Muscle of leg (tissue), 16 donors: ENCODE measurements at places on chromosomes 5 and 9.

DNA sequence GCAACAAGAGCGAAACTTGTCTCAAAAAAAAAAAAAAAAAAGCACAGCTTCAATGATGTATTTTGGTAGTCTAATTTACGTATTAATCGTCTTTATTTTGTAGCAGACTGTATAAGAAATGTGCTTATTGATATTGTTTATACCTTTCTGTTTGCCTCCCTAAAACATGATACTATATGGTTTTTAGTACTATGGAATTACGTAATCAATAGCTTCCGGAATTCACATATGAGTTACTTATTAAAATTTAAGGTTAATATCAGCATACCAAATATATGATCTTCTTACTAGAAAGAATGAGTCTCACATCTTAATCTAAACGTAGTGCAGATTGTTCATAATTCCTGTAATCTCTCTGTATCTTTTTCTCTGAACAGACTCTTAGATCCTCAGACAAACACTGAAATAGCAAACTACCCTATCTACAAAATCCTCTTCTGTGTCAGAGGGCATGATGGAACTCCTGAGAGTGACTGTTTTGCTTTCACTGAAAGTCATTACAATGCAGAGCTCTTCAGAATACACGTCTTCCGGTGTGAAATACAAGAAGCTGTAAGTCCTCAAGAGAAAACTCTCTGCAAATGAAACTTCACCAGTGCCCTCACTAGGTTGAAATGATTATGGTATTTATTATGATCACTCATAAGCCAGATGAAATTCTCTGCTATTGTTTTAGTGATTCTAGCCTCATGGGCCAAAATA is 44.4 kb upstream of the GPR21 start:
- DNase-seq = no peak

GRCh38 chr9:98972716-98973115 is 29.0 kb downstream of the COL15A1 start:
- DNase-seq = no peak

- peak; percentile 67 for DNase-seq
Measured at GRCh38 chr9:33813712-33814641, 3.0 kb upstream of the UBE2R2 start.

GRCh38 chr5:65730910-65731309 is 8.9 kb downstream of the NLN start:
- peak; percentile 14 for DNase-seq

DNA sequence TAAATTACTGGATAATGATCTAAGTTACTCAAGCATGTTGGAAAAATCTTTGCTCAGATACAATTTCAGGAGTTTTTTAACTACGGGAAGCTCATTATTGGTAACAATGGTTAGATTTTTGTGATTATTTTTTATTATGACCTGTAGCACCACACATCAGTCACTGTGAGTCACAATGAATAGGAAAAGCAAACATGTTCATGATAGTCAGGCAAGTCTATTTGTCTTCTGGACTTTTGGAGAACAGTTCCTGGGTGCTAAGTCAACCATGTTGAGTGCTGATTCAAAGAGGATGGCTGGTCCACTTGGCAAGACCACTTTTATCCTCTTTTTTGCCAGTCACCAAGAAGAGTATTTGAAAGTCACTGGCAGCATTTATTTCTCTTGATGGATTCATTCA is 403.2 kb downstream of the KIF4B start:
- no peak for DNase-seq

- peak; percentile 77 for DNase-seq
Measured at GRCh38 chr5:156481741-156482140, 154.8 kb downstream of the SGCD start.

GRCh38 chr5:88172847-88173758 is 95.5 kb downstream of the TMEM161B start:
- no peak for DNase-seq

GRCh38 chr5:181105391-181106025 is 25.5 kb downstream of the OR2V1 start:
- DNase-seq = no peak

GRCh38 chr5:71946343-71947030 is 160.8 kb upstream of the MAP1B start:
- no peak for DNase-seq

DNA sequence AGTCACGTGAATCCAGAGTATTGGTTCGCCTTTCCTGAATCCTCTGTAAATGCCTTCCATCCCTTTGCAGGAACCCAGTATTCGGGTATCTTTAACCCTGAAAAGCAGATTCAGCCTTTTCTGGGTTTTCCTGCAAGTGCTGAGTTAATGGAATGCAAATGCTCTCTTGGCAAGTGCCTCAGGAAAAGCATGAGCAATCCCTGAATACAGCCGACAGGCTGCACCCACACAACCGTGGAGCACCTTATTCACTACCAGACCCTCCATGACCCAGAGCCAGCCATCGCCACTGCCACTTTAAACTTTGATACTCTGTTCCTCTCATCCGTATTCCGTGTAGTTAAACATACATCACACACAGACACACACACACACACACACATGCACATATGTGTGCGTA is 54.4 kb downstream of the ZNF622 start:
- no peak for DNase-seq

DNA sequence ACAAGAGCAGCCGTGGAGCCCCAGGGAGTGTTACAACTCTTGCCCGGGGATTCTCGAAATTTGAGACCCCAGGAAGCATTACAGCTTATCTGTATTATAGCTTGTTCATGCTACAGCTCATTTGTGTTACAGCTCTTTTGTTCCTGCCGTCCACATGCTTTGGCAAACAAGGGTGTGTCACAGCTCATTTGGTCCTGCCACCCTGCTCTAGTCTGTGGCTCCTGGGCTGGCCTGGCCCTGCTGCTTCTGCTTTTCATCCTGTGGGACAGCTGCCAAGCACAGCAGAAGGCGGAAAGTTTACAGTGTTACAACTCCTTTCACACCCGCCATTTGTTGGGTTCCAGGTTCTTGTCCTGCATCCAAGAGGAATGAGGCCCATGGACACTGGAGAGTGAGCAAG is 685.0 kb downstream of the SLCO4C1 start:
- DNase-seq = no peak

DNA sequence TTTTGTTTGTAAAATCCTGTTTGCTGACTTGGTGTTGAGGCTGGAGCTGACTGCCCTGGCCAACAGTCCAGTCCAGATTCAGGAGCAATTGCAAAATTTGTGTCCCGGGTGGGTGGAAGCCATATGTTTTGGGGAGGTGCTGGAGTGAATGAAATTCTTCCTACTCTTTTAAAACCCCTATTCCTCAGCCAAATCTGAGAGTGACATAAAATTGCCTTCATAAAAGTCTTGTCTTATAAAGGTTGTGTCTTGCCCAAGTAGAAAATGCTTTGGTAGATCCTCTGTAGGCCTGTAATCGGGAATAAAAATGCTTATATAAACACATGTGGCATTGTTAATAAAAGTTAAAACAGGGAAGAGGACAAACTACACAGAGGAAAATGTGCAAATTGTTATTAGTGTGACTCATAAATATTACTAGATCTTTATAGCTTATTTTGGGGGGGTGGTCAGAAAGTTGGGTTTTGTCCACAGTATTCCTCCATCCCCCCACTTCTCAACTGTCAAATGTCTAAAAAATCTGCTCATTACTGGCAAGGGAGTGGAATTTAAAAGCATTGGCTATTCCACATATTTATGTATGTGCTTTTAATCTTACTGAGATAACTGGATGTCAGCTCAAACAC is 45.6 kb downstream of the NNT start:
- peak; percentile 76 for DNase-seq

DNA sequence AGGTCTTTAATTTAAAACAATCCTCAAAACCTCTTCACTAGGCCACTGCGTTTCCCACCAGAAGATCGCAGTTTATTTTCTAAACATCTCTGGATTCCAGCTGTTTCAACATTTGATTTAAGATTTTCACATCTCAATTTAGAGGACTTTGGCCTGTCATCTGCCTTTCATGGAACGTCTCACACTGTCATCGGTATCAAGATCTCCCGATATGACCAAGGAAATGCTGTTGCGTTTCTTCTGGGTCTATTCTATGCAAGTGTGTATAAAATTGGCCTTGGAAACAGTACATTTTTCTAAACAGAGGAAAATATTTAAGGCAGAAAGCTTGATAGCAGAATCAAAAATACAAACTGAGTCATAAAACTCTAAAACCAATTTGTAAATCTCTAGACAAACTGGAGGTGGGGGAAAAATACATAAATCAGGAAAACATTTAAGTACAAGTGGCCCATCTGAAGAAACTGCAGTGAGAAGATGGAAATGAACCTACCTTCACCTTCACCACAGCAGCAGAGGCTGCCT is 53.6 kb upstream of the SIMC1 start:
- no peak for DNase-seq

DNA sequence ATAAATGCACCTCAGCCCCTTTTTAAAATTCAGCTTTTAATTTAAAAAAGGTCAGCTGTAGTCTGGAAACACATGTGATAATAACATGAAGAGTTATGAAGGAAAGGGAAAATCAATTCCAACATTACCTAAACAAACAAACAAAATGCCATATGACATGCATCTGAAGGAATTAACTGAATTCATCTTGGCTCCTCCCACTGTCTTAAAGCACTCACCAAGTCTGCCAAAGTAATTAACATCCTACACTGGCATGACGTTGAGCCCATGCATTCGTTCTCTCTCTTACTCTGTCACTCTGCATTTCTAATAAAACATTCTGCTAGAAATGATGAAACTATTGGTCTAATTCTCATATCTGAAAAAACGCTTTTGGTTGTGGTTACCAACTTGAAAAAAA is 37.7 kb downstream of the TSSK1B start:
- DNase-seq = no peak

DNA sequence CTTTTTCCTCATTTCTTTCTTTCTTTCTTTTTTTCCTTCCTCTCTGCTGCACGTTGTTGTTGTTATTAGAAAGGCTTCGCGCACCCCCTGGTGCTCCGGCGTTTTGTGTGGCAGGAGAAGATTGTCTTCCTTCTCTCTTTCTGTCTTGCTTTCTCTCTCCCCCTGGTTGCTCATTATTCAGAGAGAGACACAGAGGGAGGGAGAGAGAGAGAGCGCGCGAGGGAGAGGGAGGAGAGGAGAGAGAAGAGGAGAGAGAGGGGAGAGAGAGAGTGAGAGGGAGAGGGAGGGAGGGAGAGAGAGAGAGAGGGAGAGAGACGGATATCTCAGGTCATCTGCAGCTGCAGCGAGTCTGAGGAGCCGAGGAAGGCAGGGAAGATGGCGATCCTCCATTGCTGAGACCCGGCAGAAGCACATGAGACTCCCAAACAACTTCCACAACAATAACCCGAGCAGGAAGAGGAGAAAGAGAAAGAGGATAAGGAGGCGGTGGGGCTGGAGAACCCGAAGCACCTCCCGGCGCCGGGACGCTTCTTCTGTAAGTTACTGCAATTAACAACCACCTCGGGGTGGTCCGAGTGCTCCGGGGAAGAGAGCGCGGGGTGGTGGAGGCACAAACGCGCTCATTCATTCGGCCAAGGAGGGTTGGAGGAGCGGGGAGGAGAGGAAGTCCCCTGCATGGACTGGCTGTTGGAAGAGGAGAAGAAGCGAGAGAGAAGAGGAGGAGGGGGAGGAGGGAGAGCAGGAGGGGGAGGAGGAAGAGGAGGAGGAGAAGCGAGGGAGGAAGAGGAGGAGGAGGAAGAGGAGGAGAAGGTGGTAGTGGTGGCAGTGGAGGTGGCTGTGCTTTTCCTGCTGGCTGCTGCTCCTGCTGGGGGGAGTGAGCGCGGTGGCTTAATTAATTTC is at the start of gene ZNF462:
TSS of gene ZNF462 (plus strand) at position 346 of the 900 bp plus-strand sequence. CDS start 60,218 bp downstream, outside the sequence.
- DNase-seq = peak; percentile 96

GRCh38 chr9:117757561-117758190 is 53.5 kb downstream of the TLR4 start:
- DNase-seq = peak; percentile 42

GRCh38 chr9:19151425-19152159 is 24.3 kb upstream of the PLIN2 start:
- no peak for DNase-seq

- peak; percentile 90 for DNase-seq
Measured at GRCh38 chr5:56460681-56461191, 227.6 kb upstream of the ANKRD55 start.

DNA sequence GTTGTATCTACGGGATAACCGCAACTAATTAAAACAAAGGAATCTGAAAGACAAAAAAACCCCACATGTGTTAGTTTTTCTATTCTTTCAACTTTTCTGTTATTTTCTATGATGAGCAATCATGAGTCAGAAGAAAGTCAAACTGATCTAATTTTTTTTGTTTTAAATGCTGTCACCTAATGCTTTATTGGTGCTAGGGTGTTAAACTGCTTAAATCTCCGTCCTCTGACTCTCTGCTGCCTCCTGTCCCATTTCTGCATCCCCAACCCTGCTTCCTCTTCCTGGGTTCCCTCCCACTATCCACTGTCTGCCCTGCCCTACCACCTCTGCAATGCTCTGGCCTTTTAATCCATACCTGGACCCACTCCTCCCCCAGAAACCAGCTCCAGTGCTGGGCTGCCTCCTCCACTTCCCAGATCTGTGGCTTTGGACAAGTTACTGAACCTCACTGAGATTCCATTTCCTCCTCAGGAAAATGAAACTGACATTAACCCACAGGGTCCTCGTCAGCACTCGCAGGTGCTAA is 15.7 kb downstream of the PTPN3 start:
- DNase-seq = no peak

- no peak for DNase-seq
Measured at GRCh38 chr5:112960863-112961504, 15.6 kb upstream of the DCP2 start.

DNA sequence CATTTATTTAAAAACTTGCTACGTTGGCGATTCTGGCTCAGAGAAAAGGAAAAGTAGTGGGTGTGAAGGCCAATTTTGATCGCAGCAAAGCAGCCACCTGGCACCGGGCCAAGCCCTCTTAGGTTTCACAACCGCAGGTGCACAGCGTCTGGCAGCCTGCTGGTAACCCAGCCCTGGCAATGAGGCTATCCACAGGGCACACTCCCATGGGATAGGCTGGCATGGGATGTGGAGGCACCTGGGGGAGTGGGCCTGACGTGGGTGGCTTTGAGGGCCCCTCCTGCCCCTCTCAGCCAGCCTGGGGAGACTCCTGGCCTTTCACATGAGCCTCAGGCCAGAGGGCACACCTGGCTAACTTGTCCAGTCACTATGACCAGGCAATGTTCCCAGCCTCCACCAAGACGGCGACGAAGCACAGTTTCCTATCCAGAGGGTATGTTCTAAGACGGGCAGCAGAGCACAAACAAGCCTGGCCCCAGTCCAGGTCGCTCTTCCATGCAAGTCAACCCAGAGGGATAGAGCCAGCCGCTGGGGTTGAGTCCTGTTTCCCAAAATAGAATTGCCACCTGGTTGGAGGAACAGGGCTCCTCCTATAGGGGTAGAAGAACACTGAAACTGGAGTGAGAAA is 19.0 kb downstream of the CMBL start:
- peak; percentile 80 for DNase-seq

DNA sequence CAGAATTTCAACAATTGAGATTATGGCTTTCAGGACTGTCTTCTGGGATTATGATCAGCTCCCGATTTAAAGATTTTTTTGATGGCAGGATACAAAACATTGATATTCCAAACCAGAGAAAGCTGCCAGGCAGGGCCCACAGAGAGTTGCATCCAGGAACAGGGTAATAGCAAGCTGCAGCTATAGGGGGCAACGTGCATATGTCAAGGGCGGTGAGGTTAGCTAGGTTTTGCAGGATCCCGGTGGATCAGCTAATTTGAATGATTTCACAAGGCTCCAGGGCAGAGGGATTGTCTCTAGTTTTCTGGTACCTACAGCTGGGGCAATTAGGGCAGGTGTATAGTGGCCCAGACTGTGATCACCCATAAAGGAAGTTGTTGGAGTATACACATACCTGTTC is 339.4 kb downstream of the CHSY3 start:
- no peak for DNase-seq
